ENCODE measurements at places on chromosomes 3 and 15. TPM values are rescaled to one million over a fixed set of nuclear protein-coding genes. Genes with fewer than 3 reads are reported as not detected.
A peak's percentile ranks its signal among the peaks of the same experiment; 100 is the strongest.

GRCh38 chr3:179189759-179190158 is 41.6 kb downstream of the PIK3CA start:
- no peak for DNase-seq

Gene TRAIP
- total RNA-seq, result 30.9 TPM

- no peak for DNase-seq
These were observed 308.2 kb upstream of the ADAMTS9 start for GRCh38 chr3:64995857-64996551.

GRCh38 chr3:66227915-66228314 is 7.1 kb downstream of the SLC25A26 start:
- DNase-seq, result no peak

DNA sequence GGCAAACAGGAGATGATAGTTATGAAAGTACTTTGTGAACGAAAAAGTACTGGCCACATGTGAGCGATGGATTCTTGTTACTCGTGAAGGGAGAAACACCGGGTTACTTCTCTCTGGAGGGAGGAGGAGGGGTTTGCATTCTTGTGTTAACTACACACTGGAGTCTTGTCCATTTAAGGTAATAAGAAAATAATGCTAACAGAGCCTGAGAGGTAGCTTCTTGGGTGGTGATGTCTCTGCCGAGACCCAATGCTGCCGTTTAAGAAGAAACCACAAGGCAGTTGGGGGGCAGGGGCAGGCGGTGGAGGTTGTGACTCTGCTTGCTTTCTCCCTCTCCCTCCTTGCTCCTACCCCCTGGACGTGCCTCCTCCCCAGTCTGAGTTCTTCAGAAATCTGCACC is 100.9 kb upstream of the ROPN1 start:
- no peak for DNase-seq

Gene ANKUB1
- not detected for total RNA-seq

Gene ZNF620
- total RNA-seq, result 5.5 TPM

Gene CILP
- total RNA-seq, result 0.12 TPM

GRCh38 chr3:150765949-150766720 is 3.2 kb upstream of the SIAH2 start:
- no peak for DNase-seq

Gene CNTN6
- total RNA-seq, result not detected

Gene LRTM1
- not detected for total RNA-seq

DNA sequence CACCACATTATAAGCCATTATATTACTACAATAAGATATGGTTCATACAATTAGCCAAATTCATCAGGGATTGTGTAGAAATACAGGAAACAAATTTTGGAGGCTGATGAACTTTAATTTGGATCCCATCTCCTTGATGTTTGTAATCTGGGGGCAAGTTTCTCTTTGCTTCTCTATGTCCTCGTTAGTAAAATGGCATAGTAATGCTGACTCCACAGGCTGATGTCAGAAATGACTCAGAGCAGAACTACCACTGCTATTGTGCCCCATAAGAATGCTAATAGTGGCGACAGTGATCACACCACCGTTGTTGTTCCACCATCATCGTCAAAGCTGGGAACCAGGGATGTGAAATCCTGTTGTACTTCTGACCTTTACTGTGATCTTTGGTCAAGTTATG is 722.3 kb upstream of the LMCD1 start:
- DNase-seq, result no peak

Gene ALPK3
- 0.27 TPM for total RNA-seq

DNA sequence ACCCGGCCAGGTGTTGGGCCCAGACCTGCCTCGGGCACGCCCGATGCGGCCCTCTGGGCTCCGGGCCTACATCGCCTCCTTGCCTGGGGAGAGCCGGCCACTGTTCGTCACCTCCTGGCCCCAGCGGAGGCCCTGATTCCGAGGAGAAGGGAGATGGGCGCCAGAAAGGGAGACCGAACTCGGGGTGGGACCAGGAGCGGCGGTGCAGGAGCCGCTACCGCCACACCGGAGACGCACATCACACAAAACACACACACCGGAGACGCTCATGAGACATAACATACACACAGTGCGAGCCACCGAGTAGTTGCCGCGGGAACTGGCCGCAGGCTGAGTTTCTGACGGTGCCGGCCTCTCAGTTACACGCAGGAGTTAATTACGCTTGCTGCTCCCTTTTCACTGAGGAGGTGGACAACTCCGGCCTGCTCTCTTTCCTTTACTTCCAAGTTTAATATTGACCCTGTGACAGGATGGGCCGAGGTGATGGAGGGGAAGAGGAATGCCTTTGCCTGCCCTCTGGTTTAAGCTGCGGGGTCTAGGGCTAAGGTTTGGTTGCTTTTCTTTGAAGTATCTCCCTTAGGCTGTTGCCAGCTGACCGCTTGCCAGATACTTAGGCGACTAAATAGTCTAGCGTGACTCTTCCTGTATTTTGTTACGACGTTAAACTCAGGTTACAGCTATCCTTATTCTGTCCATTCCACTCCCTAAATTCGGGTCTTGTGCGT is 570 bp downstream of the PCNP start:
- DNase-seq, result peak; percentile 62

- no peak for DNase-seq
These were observed 1.5 kb downstream of the UQCC5 start for GRCh38 chr3:52537726-52538421.

Gene ZNF639
- total RNA-seq, result 28.0 TPM

DNA sequence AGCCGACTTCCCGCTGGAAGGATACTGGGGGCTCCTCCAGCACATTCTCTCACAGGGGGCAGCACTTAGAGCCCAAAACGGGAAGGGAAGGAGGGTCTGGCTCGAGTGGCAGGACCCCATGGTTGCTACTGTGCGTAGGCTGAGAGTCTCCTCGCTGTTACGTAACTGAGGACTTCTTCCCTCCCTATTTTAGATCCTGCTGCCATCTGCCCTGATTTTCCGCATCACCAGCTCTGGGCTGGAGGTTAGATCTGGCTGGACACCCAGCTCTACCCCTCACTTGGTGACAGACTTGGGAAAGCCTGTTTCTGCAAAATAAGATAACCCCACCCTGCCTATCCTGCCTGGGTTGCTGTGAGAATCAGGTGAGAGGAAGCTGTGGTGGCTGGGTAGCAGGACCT is 47.7 kb downstream of the BDH1 start:
- no peak for DNase-seq

DNA sequence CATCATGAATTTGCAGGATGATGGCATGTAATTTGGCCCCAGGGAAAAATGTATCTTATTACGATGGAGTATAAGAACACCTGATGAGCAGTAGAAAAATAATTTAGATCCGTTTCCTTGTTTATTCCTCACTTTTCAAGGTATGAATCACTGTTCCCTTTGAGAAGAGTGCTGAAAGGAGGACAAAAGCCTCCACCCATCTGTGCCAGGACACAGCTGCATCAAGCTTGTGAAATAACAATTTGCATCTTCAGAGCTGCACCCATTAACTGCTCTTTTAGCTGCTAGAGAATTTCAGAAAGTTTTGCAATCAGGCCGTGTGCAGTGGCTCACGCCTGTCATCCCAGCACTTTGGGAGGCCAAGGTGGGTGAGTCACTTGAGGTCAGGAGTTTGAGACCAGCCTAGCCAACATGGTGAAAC is 9.6 kb downstream of the CLDND1 start:
- DNase-seq, result no peak

DNA sequence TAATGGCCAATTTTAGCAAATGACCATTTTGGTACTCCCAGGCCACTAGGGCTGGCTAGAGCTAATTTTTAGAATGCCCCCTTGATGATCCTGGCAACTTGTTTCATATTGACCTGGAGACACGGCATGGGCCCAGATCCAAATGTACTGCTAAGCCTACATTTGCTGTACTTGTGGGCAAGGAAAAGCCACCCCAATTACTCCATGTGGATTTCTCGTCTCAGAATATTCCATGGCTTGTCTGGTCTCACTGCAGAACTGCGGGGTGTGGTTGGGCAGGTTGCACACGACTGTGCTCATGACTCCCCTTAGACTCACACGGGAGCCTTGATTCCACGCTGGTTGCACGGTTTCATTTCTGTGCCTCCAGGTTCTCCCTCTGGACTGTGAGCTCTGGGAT is 140.9 kb downstream of the RPLP1 start:
- DNase-seq, result no peak

DNA sequence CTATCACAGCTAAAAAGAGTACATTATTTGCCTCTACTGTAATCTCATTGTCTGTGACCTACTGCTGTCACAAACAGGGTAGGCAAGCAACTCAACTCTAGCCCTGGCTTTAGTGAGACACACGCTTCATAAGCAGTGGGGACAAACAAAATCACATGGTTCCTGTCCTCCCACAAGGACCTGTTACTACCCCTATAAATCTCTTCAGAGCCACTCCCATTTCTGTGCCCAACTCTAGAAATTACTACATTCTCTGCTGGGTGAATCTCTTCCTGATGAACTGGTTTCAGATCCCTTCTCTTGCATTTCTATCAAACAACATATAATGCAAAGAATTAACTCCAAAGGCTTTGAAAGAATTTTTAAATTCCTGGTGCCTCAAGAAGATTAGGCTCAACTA is 117.3 kb downstream of the DMXL2 start:
- no peak for DNase-seq

DNA sequence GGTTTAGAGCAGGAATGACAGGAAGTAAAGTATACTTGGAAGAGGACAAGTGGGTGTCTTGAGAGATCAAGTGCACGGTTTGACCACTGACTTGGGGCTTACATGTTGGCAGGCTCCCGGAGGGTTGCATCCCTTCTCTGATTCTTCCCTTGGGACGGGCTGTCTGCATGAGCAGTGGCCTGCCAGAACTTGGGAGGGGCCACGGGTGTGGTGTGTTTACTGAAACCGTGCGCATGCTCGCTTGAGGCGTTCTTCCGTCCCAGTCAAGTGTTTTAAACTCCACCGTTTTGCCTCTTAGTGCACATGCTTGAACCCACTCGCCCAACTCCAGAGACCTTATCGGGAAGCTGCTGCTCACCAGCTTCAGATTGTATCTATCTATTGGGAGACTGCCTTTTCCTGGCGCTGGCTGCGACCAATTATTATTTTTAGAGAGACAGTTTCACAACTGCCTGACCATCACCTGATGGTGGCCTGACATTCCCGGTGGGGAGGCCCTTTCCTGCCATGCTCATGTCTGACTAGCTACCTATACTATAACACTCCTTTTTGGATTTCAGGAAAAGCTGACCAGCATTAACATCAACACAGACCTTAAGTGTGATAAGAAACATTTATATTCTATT is 14.9 kb upstream of the C3orf22 start:
- DNase-seq, result no peak

GRCh38 chr3:112908252-112908651 is 61.6 kb upstream of the CD200R1L start:
- no peak for DNase-seq

GRCh38 chr3:30602946-30603345 is 3.5 kb upstream of the TGFBR2 start:
- DNase-seq, result no peak

GRCh38 chr3:126746395-126747177 is 42.5 kb downstream of the CHCHD6 start:
- DNase-seq, result no peak

DNA sequence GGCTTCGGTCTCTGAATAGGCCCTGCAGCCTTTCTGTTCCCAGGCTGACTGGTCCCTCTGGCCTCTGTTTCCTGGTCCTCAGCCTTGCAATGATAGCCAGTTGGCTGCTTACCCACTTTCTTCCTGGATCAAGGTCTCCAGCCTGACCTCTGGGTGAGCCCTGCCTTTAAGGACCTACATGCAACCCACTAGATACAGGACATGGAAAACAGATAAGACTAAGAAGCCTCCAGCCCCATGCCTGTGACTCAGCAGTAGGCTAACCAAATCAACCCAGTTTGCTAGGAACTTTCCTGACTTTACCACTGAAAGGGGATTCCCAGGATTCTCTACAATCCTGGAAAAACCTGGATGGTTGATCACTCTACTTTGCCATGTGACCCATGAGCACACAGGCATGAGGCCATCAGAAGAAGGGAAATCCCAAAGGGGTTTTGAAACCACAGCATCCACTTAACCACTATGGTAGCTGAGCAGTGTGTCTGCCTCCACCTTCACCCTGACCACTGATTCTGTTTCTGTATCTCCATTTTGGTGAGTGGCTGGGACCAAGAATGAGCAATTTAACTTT is 188.1 kb downstream of the CHST2 start:
- no peak for DNase-seq

GRCh38 chr15:41944313-41944940 is 27.9 kb downstream of the EHD4 start:
- DNase-seq, result no peak

Gene SLC9C1
- total RNA-seq, result not detected

Gene MAP2K1
- 83.0 TPM for total RNA-seq

Gene KCNH8
- not detected for total RNA-seq

Gene PAQR9
- total RNA-seq, result not detected

- no peak for DNase-seq
These were observed 93.0 kb downstream of the FHIT start for GRCh38 chr3:61158216-61158615.

- DNase-seq, result no peak
These were observed 124.3 kb upstream of the PRICKLE2 start for GRCh38 chr3:64349551-64349950.

DNA sequence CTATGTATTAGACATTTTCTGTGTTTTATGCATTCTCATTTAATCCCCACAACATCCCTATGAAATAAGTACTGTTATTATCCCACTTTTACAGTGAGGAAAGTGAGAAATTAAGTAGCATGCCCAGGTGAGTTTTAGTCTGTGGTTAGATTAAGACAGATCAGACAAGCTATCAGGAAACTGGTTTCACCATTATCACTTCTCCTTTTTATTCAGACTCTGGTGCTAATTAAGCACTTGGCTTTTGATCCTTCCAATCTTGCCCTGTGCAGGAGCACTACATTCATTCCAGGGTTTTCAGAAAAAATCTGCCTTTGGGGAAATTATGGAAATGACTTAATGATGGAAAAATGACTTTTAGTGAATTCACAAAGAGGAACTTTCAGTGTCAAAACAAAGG is 115.2 kb downstream of the TMEM108 start:
- DNase-seq, result no peak

DNA sequence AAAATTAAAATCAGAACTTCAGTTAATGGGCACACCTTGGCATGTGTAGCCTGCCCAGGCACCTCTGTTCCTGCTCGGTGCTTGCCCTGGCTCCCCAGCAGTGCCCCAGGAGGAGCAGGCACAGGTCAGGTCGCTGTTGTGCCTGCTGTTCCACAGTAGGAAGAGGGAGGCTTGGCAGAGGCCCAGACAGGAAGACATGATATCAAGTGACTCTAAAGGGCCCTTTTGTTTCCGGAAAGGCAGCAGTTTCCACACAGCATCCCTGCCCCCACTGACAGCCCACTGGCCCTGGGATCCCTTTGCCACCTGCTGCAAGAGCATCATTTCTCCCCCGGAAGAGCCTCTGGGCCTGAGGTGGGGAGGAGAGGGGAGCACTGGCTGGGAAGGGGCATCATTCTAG is 40.5 kb upstream of the HES1 start:
- DNase-seq, result no peak

Gene CHRNB4
- not detected for total RNA-seq

Gene GUCA1C
- not detected for total RNA-seq

GRCh38 chr3:94069194-94069813 is 6.4 kb downstream of the NSUN3 start:
- no peak for DNase-seq

Gene TICRR
- 28.8 TPM for total RNA-seq

DNA sequence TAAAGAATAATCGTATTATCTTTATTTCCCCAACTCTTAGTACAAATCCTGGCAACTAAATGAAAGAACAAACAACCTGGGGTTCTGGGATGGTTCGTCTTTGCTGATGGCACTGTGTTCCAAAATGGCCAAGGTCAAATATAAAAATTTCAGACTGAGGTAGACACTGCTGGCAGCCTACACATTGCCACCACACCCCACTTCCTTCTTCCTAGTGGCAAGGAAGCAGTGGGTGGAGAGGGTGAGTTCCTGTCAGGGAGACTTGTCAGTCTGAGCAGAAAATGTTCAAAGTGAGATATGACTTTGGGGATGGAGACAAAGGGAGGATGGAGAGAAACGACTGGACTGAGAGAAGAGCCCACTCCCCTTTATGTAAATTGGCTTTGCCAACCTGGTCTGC is 69.6 kb downstream of the LMCD1 start:
- DNase-seq, result peak; percentile 9

Measured in activated CD4-positive, alpha-beta T cell treated with anti-CD3 and anti-CD28 coated beads, Interleukin-2, amount 10 ng/mL, durations not matched to agents 7 days and 5 days (primary cell).